Stimulated activated CD4-positive, alpha-beta T cell treated with anti-CD3 and anti-CD28 coated beads, Interleukin-15, amount 100 ng/mL, for 24 hours (primary cell): ENCODE measurements at places on chromosomes 16 and 17.

DNA sequence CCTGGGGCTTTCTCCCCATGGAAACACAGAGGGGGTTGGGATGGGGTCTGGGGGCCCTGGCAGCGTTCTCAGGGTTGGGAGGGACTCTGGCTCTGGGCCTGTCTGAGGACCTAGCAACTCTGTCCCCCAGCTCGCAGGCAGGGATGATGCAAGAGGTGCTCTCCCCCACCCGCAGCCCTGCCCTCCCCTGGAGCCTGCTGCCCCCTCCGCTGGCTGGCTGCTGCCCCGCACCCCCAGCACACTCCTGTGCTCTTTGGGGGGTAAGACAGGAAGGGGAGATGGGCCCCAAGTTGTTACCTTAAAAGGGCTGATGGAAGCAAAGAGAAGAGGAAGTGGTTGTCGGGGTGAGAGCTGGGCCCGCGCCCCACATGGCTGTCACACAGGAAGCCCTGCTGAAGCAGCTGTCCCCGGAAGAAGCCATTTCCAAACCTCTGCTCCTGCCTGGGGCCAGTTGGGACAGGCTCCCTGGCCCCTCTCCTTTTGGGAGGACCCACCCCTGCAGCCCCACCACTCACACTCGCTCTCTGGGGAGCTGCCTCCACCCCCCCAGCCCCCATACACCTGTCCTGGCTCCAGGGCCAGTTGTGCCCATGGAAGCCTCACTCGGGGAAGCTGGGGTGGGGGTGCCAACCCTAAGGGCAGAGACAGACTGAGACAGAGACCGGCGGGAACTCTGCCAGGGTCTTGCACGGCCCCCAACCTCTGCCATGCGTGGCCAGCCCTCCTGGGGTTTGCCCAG lies 2.5 kb downstream of the CORO1A start:
- peak; percentile 88 for DNase-seq

DNA sequence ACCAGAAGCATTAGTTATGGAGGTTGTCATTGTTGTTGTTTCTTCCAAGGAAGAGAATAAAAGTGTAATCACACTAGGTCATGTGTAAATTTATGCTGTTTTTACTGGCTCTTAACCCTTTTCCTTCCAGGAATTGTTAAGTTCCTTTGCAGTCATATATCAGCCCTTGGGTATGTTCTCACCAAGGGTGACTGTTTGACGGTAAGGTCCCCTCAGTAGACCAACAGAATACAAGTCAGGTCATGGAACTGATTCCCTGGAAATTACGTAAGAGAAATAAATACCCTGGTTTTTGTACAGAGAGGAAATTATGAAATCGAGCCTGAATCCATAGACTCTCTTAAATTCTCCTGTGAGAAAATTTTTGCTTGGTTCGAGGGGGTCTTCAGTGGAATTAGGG lies 11.2 kb upstream of the KCNJ2 start:
- no peak for DNase-seq

DNA sequence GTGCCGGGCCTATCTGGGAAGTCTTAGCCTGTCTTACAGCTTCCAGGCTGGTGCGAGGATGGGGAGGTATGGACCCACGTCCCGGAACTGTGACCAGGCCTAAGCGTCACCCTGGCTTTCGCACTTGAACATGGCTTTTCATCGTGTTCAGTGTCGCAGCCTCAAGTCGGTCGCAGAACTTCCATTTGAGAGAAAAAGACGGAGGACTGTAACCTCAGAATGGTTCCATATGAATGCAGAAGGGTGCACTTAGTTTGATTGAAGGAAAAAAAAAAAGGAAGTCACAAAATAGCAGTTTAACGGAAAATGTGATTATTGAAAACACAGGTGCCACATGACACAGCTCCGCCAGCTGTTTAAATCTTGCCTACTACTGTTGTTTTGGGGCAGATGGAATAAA lies 30.2 kb upstream of the JPT2 start:
- no peak for DNase-seq

DNA sequence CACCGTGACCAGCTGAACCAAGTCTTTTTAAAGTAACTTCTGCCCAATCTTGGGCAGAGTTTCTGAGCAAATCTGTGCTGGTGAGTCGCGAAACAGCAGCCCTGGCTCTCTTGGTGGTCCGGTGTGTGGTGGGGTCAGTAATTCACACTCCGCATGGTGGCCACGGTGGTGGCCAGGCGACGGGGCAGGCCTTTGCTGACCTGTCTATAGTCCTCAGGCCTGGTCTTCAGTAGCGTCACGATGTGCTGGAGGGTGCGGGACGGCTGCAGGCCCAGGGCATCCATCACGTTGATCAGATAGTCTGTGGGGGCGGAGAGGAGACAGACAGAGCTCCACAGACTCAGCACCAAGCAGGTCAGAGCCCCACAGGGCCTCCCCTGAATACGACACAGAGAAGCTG lies 64.2 kb downstream of the COG7 start:
- no peak for DNase-seq

GRCh38 chr17:39235555-39236449 lies 10.1 kb upstream of the STAC2 start:
- DNase-seq, result peak; percentile 53

GRCh38 chr16:5781436-5781835 lies 683.8 kb upstream of the EEF2KMT start:
- DNase-seq, result no peak

DNA sequence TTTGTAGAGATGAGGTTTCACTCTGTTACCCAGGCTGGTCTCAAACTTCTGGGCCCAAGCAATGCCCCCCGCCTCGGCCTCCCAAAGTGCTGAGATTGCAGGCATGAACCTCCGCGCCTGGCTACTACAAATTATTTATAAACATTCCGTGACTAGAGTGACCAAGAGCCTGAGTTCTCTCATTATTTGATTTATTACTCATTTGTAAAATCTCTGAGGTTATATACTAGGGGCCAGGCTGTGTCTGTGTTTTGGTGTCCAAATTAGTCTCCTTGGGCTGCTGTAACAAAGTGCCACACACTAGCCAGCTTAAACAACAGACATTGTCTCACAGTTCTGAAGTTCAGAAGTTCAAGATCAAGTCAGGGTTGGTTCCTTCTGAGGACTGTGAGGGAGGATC lies 70.8 kb upstream of the ELAC2 start:
- DNase-seq, result no peak

GRCh38 chr17:18184143-18185031 lies 759 bp downstream of the ALKBH5 start:
- peak; percentile 81 for DNase-seq

- no peak for DNase-seq
Measured at GRCh38 chr16:57677622-57678369, 9.7 kb downstream of the ADGRG3 start.

DNA sequence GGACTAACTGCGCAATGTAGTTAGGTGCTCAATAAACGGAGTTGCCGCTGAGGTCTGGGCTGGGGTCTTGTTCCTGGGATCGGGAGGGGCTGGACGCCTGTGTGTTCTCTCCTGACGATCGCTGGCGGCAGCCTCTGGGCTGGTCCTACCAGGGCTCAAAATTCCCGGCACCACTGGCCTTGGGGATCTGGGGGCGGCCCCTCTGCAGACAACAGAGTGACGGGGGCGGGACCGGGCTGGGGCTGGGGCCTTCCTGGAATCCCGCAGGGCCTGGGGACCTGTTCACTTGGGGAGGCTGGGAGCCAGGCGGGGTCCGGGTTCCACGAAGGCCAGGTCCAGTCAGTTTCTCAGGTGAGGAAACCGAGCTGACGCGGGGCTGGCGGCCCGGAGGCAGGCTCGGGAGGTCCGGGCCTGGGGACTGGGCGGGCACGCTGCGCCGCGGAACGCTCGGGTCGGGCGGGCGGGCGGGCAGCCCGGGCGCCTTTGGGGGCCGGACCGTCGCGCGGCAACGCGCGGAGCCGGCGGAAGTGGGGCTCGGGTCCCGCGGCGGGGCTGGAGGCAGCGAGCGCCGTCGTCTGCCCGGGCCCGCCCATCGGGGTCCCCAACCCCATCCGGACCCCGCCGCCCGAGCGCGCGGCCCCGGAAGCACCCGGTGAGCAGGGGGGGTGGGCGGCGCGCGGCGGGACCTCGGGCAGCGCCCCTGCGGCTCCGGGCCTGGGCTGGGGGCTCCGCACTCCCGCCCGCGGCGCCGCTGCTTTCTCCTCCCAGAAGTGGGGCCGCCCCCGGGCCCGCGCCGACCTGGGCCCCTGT lies at the start of gene PIGQ:
TSS of gene PIGQ (plus strand) at position 524 of the 810 bp plus-strand sequence. CDS start 4,107 bp downstream, outside the sequence.
- DNase-seq, result peak; percentile 80

DNA sequence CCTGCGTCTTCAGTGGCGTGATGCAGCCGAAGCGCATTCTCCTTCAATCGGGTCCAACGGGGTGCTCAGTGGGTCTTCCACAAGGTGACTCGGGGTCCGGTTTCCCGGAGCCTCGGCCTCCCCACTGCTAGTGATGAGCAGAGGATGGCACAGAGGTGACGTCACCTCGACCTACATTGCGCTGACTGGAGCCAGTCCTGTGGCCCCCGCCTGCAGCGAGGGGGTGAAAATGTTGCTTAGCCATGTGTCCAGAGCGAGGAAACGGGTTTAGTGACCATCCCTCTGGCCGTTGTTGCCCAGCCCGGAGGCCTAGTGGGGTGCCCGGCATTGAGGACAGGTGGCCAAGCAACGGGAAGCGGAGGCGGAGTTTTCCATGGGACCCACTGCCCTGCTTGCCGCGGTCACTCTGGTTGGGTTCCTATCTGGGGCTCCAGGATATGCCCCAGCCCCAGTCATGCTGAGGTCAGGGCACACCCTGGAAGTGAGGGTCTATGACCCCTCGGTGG lies 190.6 kb upstream of the CIBAR2 start:
- DNase-seq, result peak; percentile 11

DNA sequence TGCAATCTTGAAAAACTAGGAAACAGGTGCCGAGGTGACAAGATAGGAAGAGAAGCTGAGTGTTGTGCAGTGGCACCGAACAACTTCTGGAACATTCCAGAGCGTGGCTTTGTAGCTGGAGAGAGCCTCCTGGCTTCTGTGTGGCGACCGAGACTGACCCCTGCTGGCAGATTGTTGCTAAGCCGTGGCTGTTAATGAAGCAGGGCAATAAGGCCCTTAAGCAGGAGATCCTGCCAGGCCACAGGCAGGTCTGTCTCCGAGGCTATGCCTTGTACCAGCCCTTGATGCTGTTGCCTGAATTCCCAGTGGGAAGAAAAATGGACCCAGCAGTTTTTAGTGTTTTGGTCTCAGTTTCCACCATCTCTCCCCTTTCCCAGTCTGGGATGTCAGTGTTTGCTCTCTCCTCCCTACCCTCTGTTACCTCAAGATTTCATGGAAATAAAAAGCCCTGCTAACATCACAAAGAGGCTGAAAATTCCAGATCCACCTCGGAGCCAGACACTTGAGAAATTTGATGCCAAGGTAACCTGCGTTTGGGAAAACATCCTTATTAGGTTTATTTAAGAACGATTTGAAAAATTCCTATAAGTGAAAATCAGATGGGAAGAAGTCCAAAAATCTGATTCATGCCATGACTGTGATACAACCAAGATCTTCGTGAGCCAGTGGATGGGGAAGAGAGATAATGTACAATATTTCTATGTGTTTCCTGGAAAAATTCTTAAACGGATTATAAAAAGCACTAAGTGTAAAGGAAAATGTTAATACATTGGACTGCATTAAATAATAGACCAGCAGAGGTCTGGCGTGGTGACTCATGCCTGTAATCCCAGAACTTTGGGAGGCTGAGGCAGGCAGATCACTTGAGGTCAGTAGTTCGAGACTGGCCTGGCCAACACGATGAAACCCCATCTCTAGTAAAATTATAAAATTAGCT lies 265.1 kb downstream of the PRKCA start:
- peak; percentile 83 for DNase-seq

DNA sequence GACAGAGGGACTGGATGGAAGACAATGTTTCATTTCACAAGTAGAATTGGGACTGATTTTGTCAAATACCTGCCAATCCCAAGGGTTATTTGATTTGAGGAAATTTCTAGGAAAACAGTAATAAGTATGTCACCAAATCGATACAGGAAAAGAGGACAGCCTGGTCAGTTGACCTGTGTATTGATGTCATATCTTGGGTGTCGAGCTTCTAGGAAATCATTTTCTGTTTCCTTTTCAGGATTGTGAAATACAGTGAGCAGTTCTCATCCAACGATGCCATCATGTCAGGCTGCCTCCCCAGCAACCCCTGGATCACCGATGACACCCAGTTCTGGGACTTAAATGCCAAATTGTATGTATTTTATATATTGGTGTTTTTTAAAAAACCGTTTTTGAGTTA lies 56.1 kb downstream of the RGS9 start:
- no peak for DNase-seq

- DNase-seq, result peak; percentile 79
Measured at GRCh38 chr17:39209317-39210092, 9.4 kb downstream of the RPL19 start.
